ENCODE measurements at places on chromosomes 16 and 17. TPM values are rescaled to one million over a fixed set of nuclear protein-coding genes. Genes with fewer than 3 reads are reported as not detected.

TP53TG3C gene
- total RNA-seq: not detected

SDF2 gene
- 41.8 TPM for total RNA-seq

NDE1 gene
- total RNA-seq: 28.3 TPM

SLFN14 gene
- total RNA-seq: not detected

GIT1 gene
- total RNA-seq: 44.7 TPM

GAS2L2 gene
- total RNA-seq: 0.07 TPM

GAA gene
- total RNA-seq: 48.0 TPM

GLP2R gene
- total RNA-seq: not detected

CAMTA2 gene
- total RNA-seq: 17.1 TPM

MLYCD gene
- 3.4 TPM for total RNA-seq

SLC25A10 gene
- 5.5 TPM for total RNA-seq

IL17C gene
- total RNA-seq: not detected

SLX1B gene
- 8.9 TPM for total RNA-seq

MEIOB gene
- not detected for total RNA-seq

CNGB1 gene
- not detected for total RNA-seq

MYO19 gene
- 56.1 TPM for total RNA-seq

HOXB8 gene
- total RNA-seq: not detected

PRSS53 gene
- 6.0 TPM for total RNA-seq

ZNF624 gene
- 5.2 TPM for total RNA-seq

PIRT gene
- not detected for total RNA-seq

PYY gene
- not detected for total RNA-seq

SLC22A31 gene
- 0.50 TPM for total RNA-seq

CCDC137 gene
- total RNA-seq: 6.8 TPM

TMEM88 gene
- 0.13 TPM for total RNA-seq

COL1A1 gene
- total RNA-seq: 2,981 TPM

KRT27 gene
- not detected for total RNA-seq

PTGES3L gene
- 0.23 TPM for total RNA-seq

CD300LB gene
- total RNA-seq: not detected

CLEC18B gene
- 1.6 TPM for total RNA-seq

HEATR3 gene
- 27.0 TPM for total RNA-seq

CHD9 gene
- 56.8 TPM for total RNA-seq

NTN3 gene
- 1.3 TPM for total RNA-seq

RAMP2 gene
- 0.46 TPM for total RNA-seq

FADS6 gene
- not detected for total RNA-seq

CBX8 gene
- 2.8 TPM for total RNA-seq

CES5A gene
- total RNA-seq: not detected

MT4 gene
- total RNA-seq: not detected

CDK5R1 gene
- 0.78 TPM for total RNA-seq

RHBDL3 gene
- total RNA-seq: not detected

NPIPA8 gene
- not detected for total RNA-seq

ATP2A1 gene
- total RNA-seq: 0.20 TPM

NPIPA3 gene
- total RNA-seq: 0.69 TPM

RIPOR1 gene
- 64.4 TPM for total RNA-seq

Data from smooth muscle cell of the pulmonary artery (primary cell).